Fibroblast of villous mesenchyme (primary cell): ENCODE measurements at places on chromosomes 16 and 17. TPM values are rescaled to one million over a fixed set of nuclear protein-coding genes. Genes with fewer than 3 reads are reported as not detected.
A peak's percentile ranks its signal among the peaks of the same experiment; 100 is the strongest.

- DNase-seq: no peak
Observed at GRCh38 chr16:79310710-79311109, 289.8 kb downstream of the MAF start.

DNA sequence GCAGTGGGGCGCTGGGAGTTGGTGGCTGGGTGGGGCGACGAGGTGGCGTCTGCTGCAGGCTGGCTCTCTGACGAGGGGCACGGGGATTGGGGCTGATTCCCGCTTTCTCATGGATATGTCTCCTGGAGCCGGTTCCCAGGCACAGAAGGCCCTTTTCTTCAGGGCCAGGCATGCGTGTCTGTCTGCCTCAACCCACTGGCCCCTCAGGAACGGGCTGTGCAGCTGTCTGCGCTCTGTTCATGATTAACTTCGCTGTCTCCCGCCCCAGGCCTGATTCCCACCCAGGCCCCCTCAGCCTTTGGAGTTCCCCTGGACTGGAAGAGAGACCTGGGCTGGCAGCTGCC lies 53.1 kb downstream of the RAP1GAP2 start:
- DNase-seq: no peak

GRCh38 chr16:77918809-77919707 lies 103.3 kb upstream of the CLEC3A start:
- peak; percentile 85 for DNase-seq

DNA sequence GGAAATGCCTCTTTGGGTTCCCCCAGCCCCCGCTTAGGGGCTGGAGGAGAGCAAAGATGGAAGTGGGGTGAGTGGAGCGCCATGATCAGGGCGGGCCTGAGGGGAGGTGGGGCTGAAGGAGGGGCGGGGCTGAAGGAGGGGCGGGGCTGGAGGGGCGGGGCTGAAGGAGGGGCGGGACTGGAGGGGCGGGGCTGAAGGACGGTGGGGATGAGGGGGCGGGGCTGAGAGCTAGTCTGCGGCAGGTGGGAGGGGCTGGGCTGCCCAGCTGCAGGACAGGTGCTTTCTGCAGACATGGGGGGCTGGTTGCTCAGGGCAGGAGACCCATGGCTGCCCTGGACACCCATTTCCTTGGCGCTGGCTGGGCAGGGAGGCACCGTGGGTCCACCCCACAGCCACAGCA lies 39.1 kb upstream of the PABPN1L start:
- no peak for DNase-seq

TERB1 gene
- total RNA-seq: under 0.01 TPM in 1 of 2 replicates, not detected in the other

DNA sequence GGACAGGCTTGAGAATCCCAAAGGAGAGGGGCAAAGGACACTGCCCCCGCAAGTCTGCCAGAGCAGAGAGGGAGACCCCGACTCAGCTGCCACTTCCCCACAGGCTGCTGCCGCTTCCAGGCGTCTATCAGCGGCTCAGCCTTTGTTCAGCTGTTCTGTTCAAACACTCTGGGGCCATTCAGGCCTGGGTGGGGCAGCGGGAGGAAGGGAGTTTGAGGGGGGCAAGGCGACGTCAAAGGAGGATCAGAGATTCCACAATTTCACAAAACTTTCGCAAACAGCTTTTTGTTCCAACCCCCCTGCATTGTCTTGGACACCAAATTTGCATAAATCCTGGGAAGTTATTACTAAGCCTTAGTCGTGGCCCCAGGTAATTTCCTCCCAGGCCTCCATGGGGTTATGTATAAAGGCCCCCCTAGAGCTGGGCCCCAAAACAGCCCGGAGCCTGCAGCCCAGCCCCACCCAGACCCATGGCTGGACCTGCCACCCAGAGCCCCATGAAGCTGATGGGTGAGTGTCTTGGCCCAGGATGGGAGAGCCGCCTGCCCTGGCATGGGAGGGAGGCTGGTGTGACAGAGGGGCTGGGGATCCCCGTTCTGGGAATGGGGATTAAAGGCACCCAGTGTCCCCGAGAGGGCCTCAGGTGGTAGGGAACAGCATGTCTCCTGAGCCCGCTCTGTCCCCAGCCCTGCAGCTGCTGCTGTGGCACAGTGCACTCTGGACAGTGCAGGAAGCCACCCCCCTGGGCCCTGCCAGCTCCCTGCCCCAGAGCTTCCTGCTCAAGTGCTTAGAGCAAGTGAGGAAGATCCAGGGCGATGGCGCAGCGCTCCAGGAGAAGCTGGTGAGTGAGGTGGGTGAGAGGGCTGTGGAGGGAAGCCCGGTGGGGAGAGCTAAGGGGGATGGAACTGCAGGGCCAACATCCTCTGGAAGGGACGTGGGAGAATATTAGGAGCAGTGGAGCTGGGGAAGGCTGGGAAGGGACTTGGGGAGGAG lies at the start of gene CSF3:
Gene CSF3 (plus strand): TSS at position 436 of the 993 bp plus-strand sequence. CDS start 35 bp downstream, at position 471.
- peak; percentile 27 for DNase-seq

DNA sequence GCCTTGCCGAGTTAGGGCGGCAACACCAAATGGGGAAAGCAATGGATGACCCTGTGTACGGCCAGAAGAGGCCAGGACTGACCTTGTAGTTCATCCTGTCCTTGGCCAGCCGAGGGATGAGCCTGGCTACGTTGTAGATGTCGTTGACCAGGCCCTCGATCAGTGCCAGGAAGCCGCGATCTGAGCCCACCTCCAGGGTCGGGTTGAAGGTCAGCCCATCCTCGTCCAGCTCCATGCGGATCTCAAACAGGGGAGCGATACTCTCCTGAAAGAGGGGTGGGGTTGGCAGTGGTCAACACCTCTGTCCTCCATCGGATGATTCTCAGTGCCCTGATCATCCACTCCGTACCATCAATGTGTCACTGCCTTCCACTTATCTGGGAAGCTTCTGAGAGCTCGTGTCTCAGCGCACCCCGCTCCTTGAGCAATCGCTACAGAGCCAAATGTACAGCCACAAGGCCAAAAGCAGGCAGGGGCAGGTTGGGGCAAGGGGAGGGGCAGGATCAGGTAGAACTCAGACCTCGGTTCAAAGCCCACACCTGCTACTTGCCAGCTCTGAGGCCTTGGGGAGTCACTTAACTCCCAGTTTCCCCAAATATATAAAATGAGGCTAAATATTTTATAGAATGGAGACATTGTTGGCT lies 39.9 kb downstream of the DNAH17 start:
- no peak for DNase-seq

KRTAP17-1 gene
- not detected in 2 replicates for total RNA-seq

IRX3 gene
- 0.64 and 0.86 TPM in 2 replicates for total RNA-seq

DNA sequence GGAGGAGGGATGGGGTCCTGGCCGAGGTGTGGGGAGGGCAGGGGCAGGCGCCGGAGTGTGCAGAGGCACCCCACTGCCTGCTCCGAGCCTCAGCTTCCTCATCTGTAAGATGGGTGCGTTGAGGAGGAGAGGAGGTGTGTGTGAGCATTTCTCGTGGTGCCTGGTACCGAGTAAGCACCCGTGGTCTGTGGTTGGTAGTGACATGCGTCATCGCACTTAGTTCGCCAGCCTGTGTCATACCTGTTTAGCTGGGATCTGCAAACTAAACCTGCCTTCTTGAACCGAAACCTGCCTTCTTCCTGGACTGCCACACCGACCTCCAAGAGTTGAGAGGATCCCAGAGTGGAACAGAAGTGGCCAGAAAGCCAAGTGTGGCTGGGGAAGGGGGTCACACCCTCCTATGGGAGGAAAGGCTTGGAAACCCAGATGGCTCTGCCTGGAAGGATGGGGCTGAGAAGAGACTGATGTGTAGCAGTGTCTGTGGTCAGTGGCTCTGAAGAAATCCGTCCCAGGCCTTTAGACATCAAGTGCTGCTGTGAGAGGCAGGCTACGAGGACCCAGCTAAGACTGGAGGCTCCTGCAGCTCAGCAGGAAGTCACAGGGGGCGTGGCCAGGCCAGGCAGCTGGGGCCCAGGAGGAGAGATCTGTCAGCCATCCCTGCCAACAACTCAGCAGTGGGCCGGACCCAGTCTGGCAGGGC lies 162.6 kb upstream of the PLCG2 start:
- DNase-seq: peak; percentile 70

DNA sequence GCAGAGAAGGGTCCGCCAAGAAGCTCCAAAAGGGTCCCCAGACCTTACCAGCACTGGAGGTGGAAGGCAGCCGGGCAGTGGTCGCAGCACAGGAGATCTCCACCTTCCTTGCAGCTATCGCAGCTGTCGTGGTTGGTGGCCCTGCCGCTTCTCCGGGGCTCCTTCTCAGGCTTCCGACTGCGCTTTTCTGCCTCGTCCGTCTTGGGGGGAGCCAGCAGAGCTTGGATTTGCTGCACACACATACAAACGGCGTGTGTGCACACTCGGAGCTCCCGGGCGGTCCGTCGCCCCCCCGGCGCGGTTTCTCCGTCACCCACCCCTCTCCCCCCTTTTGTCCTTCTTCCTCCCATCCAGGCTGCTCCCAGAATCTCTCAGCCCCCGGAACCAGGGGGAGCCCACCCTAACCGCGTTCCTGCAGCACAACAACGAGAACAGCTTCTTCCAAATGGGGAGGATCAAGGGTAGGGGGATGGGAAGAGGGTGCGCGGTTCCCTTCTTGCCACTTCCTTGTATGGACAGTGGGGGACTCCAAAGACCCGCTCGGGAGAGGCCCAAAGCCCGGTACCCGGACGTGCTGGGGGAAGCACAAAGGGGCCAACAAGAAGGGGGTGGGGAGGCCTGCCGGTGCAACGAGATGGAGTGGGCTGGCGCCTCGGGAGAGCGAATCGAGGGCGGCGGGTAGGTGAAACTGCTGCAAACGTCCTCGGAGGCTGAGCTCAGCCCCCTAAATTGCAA lies 1.1 kb downstream of the PHF12 start:
- peak; percentile 54 for DNase-seq

DNA sequence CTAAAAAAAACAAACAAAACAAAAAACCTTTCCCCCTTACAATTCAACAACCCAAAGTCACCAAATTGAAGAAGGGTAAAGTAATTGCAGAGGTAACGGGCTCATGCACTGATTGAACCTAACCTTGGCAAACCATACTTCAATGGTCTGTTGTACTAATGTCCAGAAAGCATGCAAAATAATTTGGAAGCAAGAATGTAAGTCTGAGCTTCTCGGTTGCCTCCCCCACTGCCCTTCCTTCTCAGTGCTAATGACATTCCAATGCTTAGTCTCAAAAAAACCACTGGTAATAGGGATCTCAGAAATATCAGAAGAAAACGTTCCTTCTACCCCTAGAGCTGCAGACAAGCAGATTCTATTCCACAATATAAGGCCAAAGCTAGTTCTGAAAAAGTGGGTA lies 15.8 kb downstream of the KRABD2 start:
- peak; percentile 42 for DNase-seq

SLC13A2 gene
- total RNA-seq: not detected in 2 replicates

DNA sequence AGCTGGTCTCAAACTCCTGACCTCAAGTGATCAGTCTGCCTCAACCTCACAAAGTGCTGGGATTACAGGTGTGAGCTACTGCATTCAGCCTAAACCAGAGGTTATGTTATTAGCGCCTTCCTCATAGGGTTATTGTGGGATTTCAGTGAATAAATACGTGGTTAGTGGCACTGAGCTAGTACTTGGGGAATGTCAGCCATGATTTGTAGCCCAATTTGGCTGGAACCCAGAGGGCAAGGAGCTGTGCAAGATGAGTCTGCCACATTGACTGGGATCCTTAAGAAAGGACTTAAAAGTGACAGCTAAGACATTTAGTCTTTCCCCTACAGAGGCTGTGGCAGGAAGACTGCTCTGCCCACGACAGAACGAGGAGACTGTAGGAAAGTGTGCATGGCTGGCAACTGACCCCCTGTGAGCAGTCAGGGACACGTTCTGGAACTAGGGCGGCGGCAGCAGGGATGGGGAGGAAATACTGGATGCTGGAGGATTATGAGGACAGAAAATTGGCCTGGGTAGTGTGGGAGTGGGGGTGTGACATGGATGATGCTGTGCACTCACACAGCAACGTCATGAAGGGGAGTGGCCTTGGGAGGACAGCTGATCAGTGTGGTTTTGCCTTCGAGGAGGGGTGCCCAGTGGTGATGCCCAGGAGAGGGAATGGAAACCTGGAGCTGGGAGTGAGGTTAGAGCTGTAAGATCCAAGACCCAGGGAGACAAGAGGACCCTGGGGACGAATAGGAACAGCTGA lies 14.6 kb downstream of the ATP5PD start:
- DNase-seq: peak; percentile 93

CIAPIN1 gene
- 58.6 and 62.6 TPM in 2 replicates for total RNA-seq

TBC1D3K gene
- not detected in 2 replicates for total RNA-seq

DNA sequence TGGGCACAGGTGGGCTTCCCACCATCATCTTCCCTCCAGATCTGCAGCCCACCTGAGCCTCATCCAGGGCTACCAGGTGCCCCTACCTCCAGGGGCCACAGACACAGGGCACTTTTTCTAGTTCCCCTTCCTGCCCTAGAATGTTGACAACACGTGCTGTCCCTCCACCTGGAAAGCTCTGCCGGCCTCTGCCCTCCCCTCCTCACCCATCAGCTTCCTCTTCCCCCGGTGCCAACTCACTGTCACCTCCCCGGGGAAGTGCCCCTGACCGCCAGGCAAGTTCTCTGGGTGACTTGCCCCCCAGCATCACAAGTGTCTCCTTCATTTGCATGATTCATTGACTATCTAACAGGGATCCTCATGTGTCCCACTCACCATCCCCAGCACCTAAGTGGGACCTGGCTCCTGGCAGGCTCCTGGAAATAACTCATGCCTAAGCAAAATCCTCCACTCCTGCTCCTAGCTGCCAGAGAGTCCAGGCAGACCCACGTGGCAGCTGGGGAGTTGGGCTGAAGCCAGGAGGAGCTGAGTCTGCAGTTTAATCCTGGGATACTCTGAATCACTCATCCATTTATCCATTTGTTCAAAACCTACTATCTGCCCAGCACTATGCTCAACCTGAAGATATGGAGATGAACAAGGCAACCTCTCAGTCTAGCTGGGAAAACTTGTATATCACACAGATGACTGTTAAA lies 304.4 kb downstream of the FOXL1 start:
- peak; percentile 64 for DNase-seq

GRCh38 chr17:46890638-46891037 lies 32.3 kb upstream of the GOSR2 start:
- DNase-seq: no peak

- DNase-seq: peak; percentile 85
Observed at GRCh38 chr16:87956365-87957231, 5.4 kb downstream of the BANP start.

VAT1L gene
- total RNA-seq: 37.6 and 59.3 TPM in 2 replicates

MYBBP1A gene
- total RNA-seq: 61.7 and 71.2 TPM in 2 replicates

DNA sequence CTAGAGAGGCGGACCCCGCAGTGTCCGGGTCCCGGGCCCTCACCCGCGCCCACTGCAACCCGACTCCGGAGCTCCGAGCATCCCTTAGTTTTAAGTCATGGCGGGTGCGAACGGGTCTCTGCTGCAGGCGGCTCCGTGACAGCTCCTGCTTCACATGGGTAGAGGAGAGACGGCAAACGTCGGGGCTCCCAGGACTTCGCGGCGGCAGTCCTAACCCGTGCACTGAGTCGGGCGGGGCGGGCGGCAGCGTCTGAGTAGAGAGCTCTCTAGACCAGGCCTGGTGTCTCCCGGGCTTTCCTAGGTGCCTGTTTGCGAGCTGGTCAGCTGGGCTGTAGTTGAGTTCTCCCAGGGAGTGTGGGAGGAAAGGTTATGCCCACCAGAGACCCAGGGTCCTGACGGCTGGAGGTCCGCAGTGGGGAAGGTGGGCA lies 345 bp downstream of the TSC2 start:
- DNase-seq: no peak

GRCh38 chr17:45851464-45851863 lies 6.8 kb downstream of the SPPL2C start:
- no peak for DNase-seq
